ENCODE measurements at places on chromosomes 3 and 15.

- no peak for DNase-seq
Measured at GRCh38 chr3:108102420-108103039, 11.7 kb upstream of the CD47 start.

- peak; percentile 25 for DNase-seq
Measured at GRCh38 chr15:92807971-92808571, 92.1 kb upstream of the CHD2 start.

DNA sequence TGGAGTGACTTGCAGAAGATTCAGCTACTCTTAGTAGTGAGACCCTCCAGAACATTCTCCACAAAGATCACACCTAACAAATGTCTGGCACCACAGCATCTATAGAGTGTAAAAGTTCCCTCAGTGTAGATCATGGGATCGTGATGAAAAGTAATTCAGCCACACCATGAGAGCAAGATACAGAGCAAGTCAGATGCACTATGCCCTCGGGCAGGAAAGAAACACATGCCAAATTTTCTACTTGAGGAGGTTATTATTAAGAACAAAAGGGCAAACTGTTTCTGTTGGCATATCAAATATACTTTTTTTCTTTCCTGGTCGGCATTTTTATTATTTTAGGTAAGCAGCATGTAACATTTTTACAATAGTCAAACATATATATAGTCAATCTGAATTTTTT lies 44.8 kb upstream of the SNTN start:
- no peak for DNase-seq

- no peak for DNase-seq
Measured at GRCh38 chr3:172701751-172702150, 9.1 kb downstream of the NCEH1 start.

- DNase-seq: peak; percentile 64
Measured at GRCh38 chr15:62976301-62976881, 66.2 kb upstream of the TPM1 start.

DNA sequence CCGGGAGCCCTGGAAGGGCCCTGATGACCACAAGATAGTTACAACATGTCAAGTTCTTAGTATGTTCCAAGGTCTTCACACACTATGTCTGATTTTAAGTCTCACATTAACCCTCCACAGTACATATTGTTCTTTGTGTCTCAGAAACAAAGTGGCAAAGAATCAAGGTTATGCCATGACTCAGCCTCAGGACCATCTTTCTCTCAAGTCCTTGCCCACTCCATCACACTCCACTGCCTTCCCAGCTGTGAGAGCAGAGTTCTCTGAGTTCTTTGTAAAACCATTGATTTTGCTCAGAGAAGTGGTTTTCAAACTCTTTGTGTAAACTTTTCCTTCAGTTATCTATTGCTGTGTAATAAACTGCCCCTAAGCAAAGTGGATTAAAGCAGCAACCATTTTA lies 67.9 kb upstream of the C3orf80 start:
- DNase-seq: no peak

DNA sequence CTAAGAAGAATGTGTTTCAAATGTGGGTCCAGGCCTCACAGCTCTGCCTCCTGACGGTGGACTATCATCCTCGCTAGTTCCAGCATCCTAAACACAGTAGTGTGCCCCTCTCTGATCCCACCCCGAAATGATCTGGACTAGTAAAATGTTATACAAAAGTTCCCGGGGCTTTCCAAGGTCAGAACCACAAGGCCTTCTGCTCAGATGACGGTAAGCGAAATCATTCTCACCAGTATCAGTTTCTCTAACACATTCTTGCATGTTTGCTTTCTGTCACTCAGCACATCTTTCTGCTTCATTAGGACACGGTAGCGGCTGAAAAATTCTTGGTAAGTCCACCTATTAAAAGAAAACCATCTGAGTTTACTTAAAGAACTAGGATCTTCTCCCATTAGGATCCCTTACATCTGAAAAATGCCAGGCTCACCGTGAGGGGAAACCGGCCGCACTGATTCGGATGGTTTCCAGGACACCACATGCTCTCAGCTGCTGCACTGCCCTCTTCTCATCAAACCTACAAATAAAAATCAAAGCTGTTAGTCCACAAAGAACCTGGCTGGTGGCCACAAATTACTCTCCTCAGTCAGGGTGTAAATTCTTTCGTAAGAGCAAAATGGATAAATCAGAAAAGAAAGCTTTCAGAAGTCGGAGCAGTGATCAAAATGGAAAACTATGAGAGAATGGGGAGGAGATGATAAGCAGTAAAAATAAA lies 83.9 kb upstream of the MYO5C start:
- DNase-seq: no peak

DNA sequence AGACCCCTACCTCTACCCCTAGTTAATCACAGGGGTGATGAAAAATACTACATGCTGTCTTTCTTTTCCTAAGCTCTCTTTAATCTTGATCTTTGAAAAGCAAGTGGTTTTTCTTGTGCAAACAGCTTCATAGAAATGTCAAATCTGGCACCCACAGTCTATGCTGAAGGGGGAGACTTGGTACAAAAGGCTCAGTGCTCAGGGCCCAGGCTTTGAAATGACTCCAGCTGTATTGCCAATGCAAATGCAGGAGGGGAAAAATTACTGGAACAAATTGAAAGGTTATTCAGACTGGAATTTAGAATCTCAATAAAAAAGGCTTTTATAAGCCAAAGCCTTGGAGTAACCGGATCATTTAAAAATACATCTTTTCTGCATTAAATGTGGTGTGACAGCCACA lies 223.9 kb downstream of the LRTM1 start:
- no peak for DNase-seq

- DNase-seq: peak; percentile 70
Measured at GRCh38 chr3:190339130-190339529, 16.9 kb upstream of the CLDN1 start.

GRCh38 chr15:36468746-36469145 lies 110.7 kb upstream of the CDIN1 start:
- DNase-seq: peak; percentile 72

GRCh38 chr3:138938877-138939560 lies 7.9 kb downstream of the FOXL2 start:
- no peak for DNase-seq

All from cardiac fibroblast (primary cell).